ENCODE measurements at places on chromosomes 13 and 19. TPM values are rescaled to one million over a fixed set of nuclear protein-coding genes. Genes with fewer than 3 reads are reported as not detected.

The DPF1 gene
- total RNA-seq, result 0.20 TPM

The SELENOV gene
- not detected for total RNA-seq

The HIPK4 gene
- not detected for total RNA-seq

The NCR1 gene
- not detected for total RNA-seq

The ZNF71 gene
- 6.4 TPM for total RNA-seq

DNA sequence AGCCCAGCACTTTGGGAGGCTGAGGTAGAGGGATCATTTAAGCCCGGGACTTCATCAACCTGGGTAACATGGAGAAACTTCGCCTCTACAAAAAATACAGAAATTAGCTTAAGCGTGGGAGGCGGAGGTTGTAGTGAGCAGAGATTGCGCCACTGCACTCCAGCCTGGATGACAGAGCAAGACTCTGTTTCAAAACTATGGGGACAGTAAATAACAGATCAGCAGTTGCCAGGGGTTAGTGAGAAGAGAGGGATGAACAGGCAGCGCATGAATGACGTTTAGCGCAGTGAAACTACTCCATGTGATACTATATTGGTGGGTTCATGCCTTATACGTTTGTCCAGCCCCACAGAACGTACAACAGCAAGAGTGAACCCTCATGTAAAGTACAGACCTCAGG, 7.1 kb upstream of the ICAM3 start:
- H3K4me3 ChIP-seq, result no peak overlapping the region
- no peak overlapping the region for H3K27ac ChIP-seq
- no peaks in the 10 kb centered on the region for H3K27me3 ChIP-seq
- no peaks in the 10 kb centered on the region for H3K4me1 ChIP-seq
- peaks cover 16% of the 10 kb centered on the region for H3K36me3 ChIP-seq
- DNase-seq, result no peak

DNA sequence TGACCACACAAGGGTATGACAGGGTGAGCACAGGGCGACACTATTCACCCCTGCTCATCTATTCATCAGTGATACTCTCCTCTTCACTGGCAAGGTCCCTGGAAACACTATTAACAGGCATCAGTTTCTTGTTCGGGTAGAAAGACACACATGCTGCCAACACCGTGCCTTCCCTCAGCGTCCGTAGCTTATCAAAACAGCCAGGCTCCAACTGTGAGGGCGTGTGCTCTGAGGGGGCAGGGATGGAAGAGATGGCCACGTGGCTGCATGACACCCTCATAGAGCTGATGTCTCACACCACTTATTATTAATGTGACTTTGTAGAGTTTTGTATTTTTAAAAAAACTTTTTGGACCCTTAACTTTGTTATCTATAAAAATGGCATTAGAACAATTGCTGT, 160.3 kb downstream of the ITGBL1 start:
- H3K4me3 ChIP-seq, result no peak overlapping the region
- no peaks in the 10 kb centered on the region for H3K36me3 ChIP-seq
- peaks cover 6% of the 10 kb centered on the region for H3K27me3 ChIP-seq
- no peaks in the 10 kb centered on the region for H3K4me1 ChIP-seq

- no peaks in the 10 kb centered on the region for H3K36me3 ChIP-seq
- H3K4me1 ChIP-seq, result peaks cover 9% of the 10 kb centered on the region
- H3K4me3 ChIP-seq, result no peak overlapping the region
Observed at GRCh38 chr19:3108775-3109174, 14.6 kb downstream of the GNA11 start.

GRCh38 chr19:55681131-55682092, 6.4 kb downstream of the EPN1 start:
- H3K4me1 ChIP-seq, result peaks cover 31% of the 10 kb centered on the region
- peaks cover 27% of the 10 kb centered on the region for H3K36me3 ChIP-seq
- H3K27me3 ChIP-seq, result no peaks in the 10 kb centered on the region
- H3K27ac ChIP-seq, result no peak overlapping the region
- no peak overlapping the region for H3K4me3 ChIP-seq

DNA sequence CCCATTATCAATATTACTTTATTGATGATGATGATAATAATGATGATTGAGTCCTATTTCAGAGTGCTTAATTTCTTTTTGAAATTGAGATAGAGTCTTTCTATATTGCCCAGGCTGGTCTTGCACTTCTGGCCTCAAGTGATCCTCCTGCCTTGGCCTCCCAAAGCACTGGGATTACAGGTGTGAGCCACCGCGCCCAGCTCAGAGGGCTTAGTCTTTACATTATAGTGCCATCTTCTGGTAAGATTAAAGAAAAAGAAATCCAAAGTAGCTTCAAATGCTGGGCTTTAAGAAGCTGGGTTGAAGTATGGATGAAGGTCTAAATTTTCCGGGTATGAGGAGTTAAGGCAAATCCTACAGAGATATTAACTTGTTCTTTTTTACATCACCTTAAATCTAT, 3.4 kb upstream of the ZNF333 start:
- H3K4me1 ChIP-seq, result peaks cover 21% of the 10 kb centered on the region
- no peak overlapping the region for H3K4me3 ChIP-seq
- H3K27me3 ChIP-seq, result peaks cover 4% of the 10 kb centered on the region
- DNase-seq, result peak; percentile 15
- H3K36me3 ChIP-seq, result no peaks in the 10 kb centered on the region
- no peak overlapping the region for H3K27ac ChIP-seq

DNA sequence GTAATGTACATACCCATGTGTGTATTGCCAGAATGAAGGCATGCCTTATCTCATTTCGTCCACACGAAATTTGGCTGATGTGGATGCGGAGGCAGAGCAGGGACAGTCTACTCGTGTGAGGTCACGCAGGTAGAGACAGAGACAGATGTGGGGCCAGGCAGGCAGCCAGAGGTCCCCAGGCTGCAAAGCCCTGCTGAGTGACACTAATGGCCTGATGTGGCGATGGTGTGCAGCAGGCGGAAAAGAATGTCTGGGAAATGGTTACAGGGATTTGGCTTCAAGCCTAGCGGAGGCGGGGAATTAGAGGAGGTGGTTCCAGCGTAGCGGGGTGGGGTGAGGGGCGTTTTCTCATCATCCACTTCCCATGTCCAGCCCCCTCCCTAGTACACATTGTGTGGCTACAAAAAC, 4.2 kb upstream of the IZUMO2 start:
- H3K4me3 ChIP-seq, result no peak overlapping the region
- DNase-seq, result no peak
- H3K4me1 ChIP-seq, result no peaks in the 10 kb centered on the region
- H3K27ac ChIP-seq, result no peak overlapping the region
- no peaks in the 10 kb centered on the region for H3K36me3 ChIP-seq

- no peak overlapping the region for H3K27ac ChIP-seq
- peaks cover 3% of the 10 kb centered on the region for H3K27me3 ChIP-seq
- H3K36me3 ChIP-seq, result no peaks in the 10 kb centered on the region
- H3K4me1 ChIP-seq, result no peaks in the 10 kb centered on the region
- no peak overlapping the region for H3K4me3 ChIP-seq
Observed at GRCh38 chr13:79585033-79585432, 104.1 kb downstream of the NDFIP2 start.

DNA sequence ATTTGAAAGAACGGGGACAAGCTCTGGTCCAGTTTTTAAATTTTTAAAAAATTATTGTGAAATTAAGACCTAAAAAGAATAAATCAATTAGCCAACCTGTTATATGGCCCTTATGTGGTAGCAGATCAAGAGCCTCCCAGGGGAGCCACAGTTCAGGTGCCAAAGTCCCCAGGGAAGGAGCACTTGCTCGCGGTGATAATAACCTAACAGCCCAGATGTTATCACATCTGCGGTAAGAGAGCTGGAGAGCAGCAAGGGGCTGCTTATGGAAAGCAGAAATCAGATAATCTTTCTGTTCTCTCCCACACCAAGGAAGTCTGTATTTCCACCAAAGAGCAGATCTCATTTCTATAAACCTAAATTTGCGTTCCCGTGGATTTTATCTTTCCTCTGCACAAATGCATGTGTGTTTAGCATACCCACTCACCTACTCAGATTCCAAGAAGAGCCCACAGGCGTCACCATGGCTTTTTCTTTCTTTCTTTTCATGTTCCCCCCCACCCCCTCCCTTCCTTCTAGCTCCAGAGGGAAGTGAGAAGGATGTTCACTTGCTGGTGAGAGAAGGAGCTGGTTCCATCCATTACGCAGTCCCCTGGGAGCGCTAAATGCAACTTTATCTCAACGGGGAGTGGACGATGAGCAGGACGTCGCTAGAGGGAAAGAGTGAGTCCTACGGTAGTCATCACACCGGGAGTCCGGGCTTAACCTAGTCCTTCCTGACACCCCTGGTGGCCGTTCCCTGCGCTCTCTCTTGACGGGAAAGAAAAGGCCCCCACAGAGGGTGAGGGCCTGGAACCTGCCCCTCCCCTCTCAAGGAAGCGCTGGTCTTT, 1.6 kb upstream of the POU4F1 start:
- H3K4me1 ChIP-seq, result peaks cover 36% of the 10 kb centered on the region
- no peak overlapping the region for H3K27ac ChIP-seq
- no peak for DNase-seq
- H3K27me3 ChIP-seq, result peaks cover 88% of the 10 kb centered on the region

Measured in activated CD4-positive, alpha-beta T cell treated with anti-CD3 and anti-CD28 coated beads, Interleukin-2, amount 10 ng/mL, durations not matched to agents 7 days and 5 days (primary cell).